Stimulated activated CD4-positive, alpha-beta T cell treated with anti-CD3 and anti-CD28 coated beads, Interleukin-1b, Interleukin-23, amount 100 ng/mL, for 1 hour (primary cell): ENCODE measurements at places on chromosomes 3 and 15.

GRCh38 chr15:65939901-65940617 lies 70.8 kb downstream of the RAB11A start:
- no peak for DNase-seq

GRCh38 chr15:84799511-84800187 lies 17.5 kb upstream of the ALPK3 start:
- no peak for DNase-seq

DNA sequence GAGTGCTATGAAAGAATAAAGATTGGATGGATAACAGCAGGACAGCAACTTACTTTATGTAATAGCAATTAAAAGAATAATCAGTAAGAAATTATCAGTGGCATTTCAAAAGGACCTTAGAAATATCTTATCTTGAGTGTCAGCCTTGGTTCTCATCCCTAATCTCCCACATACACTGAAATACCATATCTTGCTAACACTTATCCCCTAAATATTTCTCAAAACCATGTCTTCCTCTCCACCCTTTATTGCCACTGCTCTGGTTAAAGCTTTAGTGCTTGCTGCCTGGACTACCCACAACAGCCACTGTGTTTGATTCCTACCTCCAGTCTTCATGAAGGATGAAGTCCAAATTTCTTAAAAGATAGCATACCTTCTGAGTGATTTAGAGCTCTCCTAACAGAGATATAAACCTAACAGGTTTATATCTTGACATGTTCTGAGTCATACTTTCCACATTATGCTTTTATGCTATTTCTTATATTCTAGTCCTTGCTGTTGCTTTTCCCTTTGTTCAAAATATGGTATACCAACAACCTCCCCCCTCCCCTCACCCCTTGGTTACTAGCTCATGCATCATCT lies 202.8 kb downstream of the RSRC1 start:
- no peak for DNase-seq

GRCh38 chr3:137083332-137083731 lies 125.5 kb downstream of the IL20RB start:
- no peak for DNase-seq

- DNase-seq = no peak
Measured at GRCh38 chr3:39228496-39228895, 36.1 kb upstream of the XIRP1 start.

DNA sequence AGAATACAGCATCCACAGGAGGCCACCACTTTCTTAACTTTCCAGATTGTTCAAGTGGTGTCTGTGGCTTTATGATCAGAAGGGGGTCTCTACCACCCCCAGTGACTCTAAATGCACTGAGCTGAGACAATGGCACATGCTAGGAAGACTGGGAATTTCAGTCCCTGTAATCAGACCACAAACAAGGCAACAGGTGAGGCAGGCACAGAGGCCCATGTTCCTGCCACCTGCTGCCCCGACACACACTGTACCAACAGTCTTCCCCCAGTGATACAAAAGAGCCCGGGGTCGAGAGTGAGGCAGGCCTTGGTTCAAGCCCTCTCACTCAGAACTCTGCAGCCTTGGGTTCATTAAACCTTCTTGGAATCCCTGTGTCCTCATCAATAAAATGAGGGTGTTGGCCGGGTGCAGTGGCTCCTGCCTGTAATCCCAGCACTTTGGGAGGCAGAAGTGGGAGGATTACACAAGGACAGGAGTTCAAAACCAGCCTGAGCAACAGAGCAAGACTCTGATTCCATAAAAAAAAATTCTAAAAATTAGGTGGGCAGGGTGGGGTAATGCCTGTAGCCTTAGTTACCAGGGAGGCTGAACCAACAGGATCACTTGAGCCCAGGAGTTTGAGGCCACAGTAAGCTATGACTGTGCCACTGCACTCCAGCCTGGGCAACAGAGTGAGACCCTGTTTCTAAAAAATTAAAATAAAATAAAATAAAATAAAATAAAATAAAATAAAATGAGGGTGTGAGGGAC lies 55.8 kb downstream of the ADCY5 start:
- no peak for DNase-seq
